ENCODE measurements at places on chromosomes 11 and 22.

DNA sequence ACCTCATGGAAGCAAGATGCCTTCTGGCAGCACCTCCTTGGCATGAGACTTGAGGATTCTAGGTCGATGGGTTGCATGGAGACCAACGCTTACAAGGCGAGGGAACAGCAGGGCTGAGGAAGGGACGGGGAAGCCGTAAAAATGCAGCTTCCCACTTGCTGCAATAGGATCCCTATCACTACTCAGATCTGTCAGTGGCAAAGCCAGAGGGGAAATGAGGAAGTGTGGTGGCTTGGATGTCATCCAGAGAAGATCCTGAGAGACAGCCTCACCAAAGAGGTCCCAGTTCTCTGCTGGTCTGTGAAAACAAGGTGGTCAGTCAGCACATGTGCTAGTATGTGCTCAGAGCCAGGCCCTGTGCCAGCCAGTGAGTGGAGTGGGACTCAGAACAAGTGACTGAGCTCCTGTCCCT, 22.2 kb downstream of the CYB5R2 start:
- DNase-seq = no peak

DNA sequence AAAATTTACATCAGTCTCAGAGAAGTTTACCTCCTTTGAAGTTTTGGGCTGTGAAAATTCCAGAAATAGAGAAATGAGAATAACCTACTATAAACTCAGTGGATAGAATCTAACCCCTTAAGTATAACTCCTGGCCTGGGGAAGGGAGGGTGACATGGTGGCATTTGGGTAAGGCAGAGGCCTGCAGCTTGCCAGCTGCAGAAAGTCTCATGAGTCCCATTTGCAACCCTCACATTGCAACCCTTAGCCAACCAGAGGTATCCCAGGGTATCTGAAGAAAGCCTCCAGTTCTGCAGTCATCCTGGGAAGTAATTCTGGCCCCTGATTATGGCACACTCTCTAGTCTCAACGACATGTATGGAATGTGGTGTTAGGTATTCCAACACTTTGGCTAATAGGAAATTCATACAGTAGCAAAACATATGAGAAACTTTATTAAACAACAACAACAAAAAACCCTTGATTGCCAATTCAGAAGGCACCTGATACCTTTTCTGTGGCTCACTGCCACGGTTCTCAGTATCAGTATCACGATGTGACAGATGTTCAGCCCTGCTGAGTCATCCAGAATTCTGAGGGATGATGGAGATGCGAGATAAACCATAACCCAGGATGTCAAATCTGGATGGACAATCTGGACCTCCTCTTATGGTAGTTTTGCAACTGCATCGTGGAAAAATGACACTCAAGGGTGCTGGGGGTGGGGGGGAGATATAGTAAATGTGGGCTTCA, 743.4 kb downstream of the NELL1 start:
- no peak for DNase-seq

GRCh38 chr11:134760299-134760698, 348.3 kb upstream of the B3GAT1 start:
- DNase-seq = no peak

DNA sequence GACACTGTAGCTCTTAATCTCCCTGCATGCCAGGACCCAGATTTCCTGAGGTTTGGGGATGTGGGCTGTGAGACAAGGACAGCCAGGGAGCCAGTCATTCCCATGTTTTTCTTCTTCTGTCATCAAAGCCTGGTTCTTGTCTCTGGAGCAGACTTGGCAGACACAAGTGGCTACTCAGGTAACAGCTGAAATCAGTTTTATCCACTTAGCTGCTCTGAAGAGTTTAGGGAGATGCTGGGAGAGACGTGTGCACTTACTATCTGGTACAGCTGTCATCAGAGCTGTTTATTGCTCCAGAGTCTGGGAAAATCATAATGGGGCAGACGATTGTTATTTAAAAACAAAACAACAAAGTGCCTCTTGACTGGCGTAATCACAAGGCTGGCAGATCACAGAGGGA, 56.6 kb downstream of the CSNK2A3 start:
- no peak for DNase-seq

DNA sequence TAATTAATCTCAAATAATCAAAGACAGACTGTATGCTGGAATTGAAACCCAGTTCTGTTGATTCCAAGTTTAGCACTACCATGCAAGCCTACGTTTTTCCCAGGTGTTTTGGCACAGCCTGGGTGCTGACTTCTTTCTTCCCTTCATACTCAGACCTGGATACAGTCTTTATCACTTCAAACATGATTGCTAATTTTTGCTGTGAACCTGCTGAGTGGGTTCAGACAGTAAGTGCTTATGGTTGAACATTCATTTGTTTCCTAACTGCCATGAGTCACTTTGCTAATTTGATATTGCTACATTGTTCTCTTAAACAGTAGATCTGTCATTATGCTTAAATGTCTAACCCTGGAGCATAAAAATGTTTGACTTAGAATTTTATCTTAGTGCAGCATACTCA, 12.2 kb downstream of the PAAF1 start:
- no peak for DNase-seq

- DNase-seq = no peak
These were observed 16.0 kb upstream of the FNBP4 start for GRCh38 chr11:47783087-47783610.

DNA sequence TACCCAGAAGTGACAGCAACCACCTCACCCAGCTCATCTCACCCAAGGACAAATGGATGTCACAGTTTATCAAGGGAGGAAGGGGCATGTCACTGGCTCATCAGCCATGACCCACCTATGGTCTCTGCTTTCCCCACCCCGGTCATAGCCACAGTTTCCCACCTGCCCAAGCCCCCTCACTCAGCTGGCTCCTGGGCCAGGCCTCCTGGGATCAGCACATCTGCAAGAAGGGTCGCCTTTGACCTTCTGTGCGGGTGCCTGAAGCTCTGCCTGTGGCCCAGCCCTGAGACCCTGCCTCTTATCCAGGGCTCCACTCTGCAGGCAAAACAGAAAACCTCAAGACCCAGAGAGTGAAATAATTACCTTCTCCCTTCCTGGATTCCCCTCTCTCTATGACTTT, 236.4 kb downstream of the BUD13 start:
- no peak for DNase-seq

DNA sequence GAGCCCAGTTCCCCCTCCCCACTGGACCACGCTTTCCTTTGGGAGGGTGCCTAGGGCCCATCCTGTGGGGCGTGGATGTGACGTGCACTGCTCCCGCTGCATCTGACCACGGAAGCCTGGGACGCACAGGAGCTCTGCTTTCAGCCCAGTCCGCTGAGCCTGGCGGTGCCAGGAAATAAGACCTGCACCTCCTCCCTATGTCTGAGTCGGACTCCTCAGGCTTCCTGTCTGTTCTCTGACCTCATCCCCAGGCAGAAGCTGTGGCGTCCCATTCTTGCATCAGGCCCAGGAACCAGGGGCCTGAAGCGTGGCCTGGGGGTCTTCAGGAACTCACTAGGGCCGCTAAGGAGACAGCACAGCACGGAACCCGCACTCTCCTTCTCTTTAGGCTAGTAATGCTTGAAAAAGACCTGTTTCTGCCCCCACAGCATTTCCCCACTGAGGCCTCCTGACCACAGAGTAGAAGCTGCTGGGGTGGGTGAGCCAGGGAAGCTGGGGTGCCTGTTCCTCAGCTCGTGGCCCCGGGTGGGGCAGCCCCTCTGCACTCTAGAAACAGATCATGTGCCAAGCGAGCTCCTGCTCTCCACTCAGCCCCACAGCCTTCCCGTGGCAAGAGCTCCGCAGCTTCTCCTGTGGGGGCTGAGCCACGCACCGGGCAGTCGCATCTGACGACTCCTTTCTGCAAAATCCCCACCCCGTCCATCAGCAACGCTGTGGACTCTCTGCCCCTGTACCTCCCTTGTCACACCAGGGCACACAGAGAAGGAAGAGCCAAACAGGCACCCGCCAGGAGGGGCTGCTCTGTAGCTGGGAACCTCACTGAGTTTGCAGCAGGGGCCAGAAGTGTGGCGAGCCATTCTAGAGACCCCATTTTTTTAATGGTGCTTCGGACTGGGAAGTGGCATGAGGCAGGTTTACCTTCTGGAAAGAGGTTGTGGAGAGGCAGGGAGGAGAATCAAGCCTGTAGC, 22.6 kb downstream of the MOV10L1 start:
- no peak for DNase-seq

DNA sequence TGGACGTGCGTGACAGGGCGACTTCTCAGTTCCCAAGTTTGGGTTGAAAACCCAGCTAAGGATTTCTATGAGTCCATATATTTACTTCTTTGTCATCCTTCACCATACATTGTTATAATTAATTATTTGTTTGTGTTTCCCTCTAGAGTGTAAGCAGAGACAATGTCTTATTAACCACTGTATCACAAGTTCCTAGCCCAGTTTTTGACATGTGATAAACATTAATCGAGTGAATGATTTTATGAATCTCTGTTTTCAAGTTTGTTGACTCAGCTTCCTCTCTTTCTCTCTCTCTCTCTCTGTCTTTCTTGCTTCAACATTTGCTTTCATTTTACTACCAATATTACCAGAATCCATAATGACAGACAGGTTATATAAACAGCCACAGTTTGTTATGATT, 1259.6 kb upstream of the TENM4 start:
- DNase-seq = no peak

DNA sequence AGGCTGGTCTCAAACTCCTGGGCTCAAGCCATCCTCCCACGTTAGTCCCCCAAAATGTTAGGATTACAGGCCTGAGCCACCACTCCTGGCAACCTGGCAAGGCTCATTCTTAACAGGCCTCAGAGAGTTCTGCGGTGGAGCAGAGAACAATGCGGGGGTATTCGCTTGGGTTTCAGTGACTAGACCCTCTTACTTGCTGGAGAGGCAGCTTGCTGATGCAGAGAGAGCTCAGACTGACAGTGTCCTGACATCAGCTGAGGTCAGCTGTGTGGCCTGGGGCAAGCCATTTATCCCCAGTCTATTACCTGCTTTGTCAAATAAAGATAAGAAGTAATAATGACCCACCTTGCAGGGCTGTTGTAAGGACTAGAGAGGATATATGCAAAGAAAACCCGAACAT, 40.3 kb upstream of the DMC1 start:
- DNase-seq = no peak

DNA sequence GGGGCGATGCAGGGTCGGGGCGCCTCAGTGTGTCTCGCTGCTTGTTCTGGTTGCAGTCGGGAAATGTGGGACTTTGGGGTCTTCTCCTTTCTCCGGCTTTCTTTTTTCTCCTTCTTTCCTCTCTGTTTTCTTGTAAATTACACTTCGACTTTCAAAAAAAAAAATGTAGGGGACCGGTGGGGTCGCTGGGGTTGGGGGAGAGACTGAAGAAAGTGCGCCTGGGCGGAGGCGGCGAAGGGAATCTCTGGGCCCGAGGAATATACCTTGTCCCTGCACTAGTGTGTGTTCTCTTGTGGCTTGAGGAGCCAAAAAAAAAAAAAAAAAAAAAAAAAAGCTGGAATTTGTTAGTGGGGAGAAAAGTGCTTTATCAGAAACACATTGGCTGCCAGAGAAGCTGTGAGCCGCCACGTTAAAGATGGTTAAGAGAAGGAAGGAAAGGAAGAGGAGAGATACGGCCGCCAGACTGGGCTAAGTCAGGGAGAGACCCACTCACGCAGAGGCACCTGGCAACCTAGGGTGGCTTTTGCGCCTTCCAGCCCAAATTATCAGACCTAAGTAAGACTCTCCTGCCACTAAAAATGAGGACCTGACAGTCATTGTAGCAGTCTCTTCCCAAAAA, 8.4 kb upstream of the FLI1 start:
- no peak for DNase-seq

GRCh38 chr22:42930810-42931420, 73.8 kb upstream of the ARFGAP3 start:
- DNase-seq = peak; percentile 79

DNA sequence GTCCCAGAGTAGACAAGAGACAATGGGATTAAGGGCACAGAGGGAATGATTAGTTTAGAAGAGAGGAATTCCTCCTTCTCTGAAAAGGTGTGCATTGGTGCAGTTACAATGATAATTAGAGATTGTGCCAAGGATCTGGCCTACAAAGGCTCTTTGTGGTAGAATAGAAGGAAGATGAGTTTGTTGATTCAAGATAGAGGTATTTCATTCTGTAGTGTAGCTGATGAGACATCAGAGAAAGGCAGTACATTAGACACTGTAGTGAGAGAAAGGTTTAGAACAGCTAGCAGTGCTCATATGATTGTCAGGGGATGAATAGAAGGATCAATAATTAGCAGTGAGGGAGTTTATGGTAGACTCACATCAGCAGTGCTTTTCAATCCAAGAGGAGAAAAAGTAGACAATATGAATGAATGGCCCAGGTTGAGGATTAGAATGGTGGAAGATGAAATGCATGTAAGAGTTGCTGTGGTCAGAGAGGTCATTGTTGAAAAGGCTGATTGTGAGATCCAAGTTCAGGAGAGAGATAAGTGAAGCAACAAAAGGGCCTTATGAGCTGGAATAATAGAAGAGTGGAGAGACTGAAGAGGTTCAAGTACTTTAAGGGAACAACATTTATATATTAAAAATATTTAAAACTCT, 28.9 kb downstream of the SIK2 start:
- DNase-seq = no peak

DNA sequence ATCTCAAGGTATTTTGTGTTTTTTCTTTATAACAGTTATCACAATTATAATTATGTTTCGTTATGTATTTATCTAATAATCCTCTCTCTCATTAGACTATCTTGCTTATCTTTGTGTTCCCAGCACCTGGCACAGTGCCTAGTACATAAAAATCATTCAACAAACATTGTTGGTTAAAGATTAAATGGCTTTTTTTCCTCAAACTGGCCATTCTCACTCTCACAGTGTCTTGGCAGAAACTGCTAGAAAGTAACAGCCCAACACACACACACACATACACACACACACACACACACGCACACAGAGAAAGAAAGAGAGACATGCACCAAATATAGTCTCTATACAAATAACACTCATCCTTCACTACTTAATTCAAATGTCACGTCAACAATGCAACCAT, 36.8 kb downstream of the OR10A6 start:
- DNase-seq = no peak

- no peak for DNase-seq
These were observed 154.1 kb downstream of the AASDHPPT start for GRCh38 chr11:106231591-106231990.

DNA sequence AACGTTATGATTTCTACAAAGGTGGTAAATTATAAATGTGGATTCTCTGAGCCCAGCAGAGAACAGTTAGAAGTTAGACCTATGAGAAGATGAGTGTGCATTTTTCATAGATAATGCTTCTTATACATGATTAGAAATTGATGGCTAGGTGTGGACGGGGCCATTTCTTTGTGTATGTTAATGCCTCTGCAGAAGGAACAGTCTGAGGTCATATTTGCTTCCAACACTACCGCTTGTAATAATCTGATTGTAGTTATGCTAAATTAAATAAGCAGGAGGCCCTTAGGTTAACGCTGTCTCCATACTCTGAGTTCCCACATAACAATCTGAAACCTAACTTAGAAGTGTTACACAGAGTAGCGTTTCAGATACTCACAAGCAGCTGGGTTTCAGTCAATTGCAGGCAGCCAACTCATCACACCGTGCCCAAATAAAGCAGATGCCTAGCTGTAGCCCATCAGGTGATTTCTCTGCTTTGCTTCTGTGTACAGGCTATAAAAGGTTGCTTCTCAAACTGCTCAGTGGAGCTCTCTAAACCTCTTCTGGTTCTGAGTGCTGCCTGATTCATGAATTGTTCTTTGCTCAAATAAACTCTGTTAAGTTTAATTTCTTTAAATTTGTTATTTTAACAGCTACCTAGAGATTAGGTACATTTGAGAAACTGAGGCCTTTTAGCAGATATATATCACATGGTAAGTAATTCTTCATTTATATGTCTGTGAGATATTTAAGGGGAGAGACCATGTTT, 638.8 kb upstream of the CCDC90B start:
- no peak for DNase-seq
